ENCODE measurements at places on chromosomes 4 and X. TPM values are rescaled to one million over a fixed set of nuclear protein-coding genes. Genes with fewer than 3 reads are reported as not detected.

RXFP1 gene
- total RNA-seq = not detected

FAM9C gene
- not detected for total RNA-seq

ATP11C gene
- 30.4 TPM for total RNA-seq

GLRA2 gene
- total RNA-seq = not detected

NR3C2 gene
- total RNA-seq = 1.9 TPM

EDNRA gene
- not detected for total RNA-seq

TSPAN7 gene
- 8.8 TPM for total RNA-seq

GPAT3 gene
- total RNA-seq = 65.1 TPM

PROM1 gene
- total RNA-seq = not detected

DNA sequence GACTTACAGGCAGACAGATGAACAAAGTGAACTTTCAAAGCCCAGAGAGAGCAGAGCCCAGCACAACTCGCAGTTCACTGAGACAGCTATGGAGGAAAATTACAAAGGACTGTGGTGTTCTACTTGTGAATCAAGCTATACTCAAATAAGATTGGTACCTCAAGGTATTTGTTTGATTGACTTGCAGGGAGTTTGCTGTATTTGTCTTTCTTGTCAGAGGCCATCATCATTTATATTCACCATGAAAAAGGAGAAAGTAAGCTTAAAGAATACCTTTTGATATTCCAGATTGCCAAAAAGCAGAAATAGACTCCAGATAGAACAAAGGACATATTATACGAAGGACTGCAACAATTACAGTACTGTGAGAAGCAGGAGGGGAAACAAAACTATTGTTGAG lies 1047.9 kb downstream of the RPA4 start:
- no peak for DNase-seq

DNA sequence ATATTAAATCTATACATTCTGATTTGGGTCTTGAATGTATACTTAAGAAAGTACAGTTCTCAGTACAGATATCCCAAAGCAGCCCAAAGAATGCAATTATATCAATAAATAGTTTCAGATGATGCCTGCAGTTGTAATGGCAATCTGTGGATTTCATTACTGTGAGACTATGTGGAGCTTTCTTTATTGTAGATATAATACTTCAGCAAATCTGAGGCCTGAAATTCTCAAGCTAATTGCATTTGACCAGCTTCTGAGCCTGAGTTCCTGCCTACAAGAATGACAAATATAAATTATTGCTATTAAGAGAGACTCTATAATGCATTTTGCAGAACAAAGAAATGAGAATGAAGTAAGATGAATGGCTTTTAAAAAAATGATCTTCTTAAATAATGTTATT lies 320.3 kb downstream of the DKK2 start:
- DNase-seq = no peak

DNA sequence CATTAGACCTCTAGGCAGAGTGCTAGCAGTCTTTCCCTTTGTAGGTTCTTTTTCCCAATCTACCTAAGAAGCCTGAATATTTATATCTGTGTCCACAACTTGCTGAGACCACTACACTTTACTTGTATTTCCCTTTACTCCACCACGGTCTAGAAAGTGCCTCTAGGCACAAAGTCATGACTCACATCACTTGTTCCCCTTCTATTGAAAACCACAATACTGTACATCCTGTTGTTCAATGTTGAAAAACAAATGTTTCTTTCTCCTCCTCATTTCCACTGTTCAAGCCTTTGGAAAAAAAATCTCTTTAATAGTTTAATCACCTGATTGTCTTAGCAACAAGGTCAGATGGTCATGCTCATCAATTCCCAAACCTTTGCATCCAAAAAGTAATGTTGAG lies 326.7 kb downstream of the GUCY2F start:
- no peak for DNase-seq

DNA sequence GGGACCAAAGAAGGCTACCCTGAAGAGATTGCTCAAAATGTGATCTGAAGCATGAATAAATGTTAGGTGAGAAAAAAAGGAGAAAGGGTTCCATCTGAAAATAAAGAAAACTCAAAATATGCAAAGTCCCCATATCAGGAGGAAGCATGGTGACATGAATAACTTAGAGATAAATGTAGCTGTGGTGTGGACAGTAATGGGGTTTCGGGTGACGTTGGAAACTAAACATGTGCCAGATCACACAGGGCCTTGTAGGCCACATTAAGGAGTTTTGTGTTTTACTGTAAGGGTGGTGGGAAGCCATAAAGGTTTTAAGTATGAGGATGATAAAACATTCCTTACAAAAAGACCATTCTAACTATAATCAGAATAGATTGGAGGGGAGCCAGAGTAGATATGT lies 40.3 kb upstream of the ACSL4 start:
- DNase-seq = no peak

DNA sequence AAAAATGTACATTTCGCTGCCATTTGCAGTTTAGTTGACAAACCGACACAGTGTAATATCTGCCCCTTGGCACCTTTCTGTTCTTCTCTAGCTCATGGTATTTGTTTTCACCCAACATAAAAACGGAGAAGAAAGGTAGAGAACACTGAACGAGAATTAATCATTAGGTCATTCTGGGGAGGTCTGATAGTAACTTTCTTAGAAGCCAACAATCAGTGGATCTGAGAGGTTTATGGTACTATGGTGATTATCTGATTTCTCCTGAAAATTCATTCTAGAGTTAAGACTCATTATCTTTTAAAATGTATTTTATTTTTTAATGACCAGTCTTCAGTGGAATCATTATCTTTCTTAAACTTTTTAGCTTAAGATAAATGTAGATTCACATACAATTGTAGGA lies 8.5 kb downstream of the RAPGEF2 start:
- no peak for DNase-seq

- no peak for DNase-seq
Measured at GRCh38 chr4:45131020-45131419, 404.7 kb upstream of the GNPDA2 start.

DNA sequence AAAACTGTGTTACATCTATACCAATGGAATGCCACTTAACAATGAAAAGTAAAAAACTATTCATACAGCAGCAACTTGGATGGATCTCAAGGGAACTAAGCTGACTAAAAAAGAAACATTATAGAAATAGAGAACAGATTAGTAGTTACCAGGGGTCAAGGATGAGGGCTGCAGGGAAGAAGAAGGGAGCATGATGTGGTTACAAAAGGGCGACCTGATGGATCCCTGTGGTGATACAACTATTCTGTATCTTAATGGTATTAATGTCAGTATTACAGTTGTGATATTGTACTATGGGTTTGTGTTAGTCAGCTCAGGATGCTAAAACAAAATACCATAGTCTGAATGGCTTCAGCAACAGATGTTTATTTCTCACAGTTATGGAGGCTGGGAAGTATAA lies 190.7 kb downstream of the ZNF674 start:
- DNase-seq = no peak

DNA sequence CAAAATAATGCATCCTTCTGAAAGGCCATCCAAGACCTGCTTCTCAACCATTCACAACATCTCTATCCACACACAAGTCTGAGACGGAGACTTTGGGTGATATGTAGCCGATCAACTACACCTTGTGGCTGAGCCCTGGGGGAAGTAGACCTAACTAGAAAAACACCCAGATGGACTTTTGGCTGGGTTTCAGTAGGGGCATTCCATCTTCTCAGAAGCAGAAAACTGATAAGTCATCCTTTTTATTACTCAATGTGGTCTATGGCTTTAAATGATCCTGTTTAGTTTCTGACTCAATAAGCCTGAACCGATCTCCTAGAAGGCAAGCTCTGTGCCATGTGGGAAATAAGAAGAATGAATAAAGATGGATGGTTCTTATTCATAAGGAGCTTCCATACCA lies 82.5 kb upstream of the AFF2 start:
- DNase-seq = no peak

DNA sequence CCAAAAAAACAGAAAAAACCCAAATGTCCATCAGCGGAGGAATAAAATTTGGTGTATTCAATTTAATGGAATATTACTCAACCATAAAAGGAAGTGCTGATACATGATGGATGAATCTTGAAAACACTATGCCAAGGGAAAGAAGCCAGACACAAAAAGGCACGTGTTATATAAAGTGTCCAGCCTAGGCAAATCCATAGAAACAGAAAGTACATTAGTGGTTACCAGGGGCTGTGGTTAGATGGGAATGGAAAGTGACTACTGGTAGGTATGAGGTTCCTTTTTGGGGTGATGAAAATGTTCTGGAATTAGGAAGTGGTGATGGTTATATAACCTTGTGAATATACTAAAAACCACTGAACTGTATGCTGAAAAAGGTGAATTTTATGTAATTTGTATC lies 3.5 kb upstream of the CDKL2 start:
- DNase-seq = peak; percentile 71

DNA sequence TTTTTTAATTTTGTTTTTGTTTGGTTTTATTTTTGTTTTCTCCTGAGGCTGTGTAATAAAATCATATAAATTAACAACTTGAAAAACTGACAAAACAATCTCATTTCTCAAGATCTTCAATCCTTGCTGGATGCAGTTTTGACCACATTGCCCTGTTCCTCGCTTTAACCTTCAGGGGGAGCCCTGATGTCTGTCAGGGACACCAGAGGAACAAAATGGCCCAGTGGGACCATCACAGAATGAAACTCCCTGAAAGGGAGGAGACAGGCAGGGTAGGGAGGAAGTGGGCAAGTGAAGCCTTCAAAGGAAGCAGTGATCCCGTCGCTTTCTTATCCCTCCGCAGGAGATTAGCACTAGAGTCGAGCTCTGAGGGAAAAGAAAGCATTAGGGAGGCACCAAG lies 274.9 kb upstream of the LDB2 start:
- DNase-seq = peak; percentile 57

DNA sequence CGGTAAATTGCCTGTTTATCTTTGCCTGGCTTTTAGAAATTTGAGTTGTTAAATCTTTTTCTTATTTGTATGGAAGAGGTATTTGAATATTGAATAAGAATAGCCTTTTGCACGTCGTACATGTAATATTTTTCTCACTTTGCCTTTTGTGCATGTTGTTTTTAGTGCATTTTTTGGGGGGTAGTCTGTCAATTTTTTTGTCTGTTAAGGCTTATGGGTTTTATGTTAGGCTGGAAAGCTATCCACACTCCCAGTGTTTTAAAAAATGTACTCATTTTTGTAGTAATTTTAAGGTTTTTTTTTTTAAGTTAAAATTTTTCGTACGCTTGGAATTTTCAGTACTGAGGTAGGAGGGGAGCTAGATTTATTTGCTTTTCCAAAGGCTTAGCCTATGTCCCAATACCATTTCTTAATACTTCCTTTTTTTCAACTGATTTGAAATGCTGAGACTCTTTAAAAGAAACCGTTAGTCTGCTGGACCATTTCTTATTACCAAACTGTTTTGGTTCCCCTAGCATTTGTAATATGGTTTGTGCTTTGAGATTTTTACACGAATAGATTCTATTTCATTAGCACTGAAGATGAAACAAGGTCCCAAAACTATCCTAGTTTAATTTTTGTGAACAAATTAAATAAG lies 1.3 kb downstream of the HERC5 start:
- no peak for DNase-seq

GRCh38 chr4:136573460-136573859 lies 958.8 kb downstream of the PCDH18 start:
- no peak for DNase-seq

DNA sequence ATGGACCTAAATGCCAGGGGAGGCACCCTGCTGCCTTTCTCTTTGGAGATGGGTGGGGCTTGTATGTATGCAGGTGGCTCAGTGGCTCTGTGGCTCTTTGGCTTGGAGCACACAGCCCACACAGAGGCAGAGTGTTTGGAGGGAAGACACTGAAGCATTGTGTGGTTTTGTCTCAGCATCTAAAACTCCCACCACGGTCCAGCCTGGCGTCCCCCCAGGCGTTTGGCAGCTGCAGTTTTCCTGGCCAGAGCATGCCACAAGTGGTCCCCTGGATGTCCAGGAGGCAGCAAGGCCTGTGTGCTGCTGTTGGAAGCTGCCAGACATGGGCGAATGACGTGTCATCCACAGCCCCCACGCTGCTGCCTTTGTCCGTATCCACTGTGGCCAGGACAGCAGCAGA lies 32.2 kb upstream of the PSAPL1 start:
- no peak for DNase-seq

- DNase-seq = no peak
Measured at GRCh38 chr4:135123632-135124031, 922.0 kb upstream of the PABPC4L start.

DNA sequence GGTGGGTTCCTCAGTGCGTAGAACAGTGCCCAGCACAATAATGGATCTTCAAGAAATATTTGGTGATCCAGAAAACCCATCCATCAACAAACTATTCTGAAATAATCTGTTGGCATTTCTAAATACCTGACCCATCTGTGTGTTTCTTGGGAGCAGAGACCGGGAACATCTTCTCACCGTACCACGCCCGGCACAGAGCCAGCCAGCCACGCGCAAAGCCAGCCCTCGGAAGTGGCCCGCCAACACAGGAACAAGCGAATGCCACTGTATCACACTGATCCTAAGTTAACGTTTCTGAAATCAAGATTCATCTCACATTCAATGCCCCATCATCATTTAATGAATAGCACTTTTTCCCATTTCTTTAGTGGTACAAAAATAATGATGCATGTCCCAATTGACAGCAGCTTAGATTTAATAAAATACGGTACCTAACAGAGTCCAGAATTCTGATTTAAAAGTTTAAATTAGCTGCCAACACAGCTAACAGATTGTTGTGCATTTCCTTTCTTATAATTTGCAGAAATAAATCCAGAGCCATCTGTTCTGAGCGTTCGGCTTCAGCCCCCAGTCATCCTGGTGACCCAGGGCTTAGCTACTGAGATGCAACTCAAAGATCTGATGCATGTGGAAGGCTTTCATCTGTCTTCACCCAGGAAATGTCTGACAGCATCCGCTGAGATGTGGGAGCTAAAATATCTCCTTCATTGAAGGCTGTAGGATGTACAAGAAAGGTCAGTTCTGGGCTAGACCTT lies 44.2 kb downstream of the JAKMIP1 start:
- DNase-seq = no peak

GRCh38 chr4:110009550-110009949 lies 96.9 kb downstream of the EGF start:
- no peak for DNase-seq

GRCh38 chr4:85478576-85478975 lies 3.6 kb downstream of the ARHGAP24 start:
- no peak for DNase-seq

- no peak for DNase-seq
Measured at GRCh38 chr4:8332891-8333331, 63.4 kb downstream of the HTRA3 start.
